Brain microvascular endothelial cell (primary cell): ENCODE measurements at places on chromosomes 12 and 14.

- DNase-seq: no peak
Measured at GRCh38 chr12:129868575-129868974, 35.2 kb downstream of the TMEM132D start.

GRCh38 chr12:30613119-30613830 lies 82.4 kb downstream of the IPO8 start:
- DNase-seq: peak; percentile 55

DNA sequence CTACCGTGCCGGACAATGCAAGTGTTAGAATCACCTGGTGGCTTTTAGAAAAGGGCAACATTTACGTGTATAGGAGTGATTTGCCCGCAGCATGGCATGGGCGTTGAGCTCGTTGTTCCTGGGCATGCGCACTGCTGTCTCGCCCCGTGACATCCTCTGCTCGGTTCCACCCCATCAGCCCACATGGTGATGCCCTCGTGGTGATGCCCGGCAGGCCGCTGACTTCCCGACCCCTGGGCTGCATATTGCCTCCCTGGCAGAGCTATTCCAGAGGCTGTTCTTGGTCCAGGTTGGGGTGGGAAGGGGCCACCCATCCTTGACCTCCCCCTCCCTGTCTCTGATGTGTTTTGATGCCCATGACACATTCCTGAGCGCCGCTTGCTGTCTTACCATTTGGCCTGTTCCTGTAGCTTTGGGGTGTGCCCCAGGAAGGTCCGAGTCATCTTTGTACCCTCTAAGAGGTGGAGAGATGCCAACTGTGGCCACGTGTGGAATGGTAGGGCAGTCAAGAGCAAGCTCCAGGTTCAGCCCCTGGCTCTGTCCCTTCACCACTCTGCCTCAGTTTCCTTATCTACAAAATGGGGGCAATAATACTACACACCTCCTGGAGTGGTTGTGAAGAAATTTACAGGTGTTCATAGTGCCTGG lies 4.8 kb downstream of the HIP1R start:
- DNase-seq: no peak

GRCh38 chr12:22672951-22673350 lies 48.0 kb downstream of the ETNK1 start:
- peak; percentile 38 for DNase-seq

- no peak for DNase-seq
Measured at GRCh38 chr12:23911574-23911973, 37.9 kb downstream of the SOX5 start.

DNA sequence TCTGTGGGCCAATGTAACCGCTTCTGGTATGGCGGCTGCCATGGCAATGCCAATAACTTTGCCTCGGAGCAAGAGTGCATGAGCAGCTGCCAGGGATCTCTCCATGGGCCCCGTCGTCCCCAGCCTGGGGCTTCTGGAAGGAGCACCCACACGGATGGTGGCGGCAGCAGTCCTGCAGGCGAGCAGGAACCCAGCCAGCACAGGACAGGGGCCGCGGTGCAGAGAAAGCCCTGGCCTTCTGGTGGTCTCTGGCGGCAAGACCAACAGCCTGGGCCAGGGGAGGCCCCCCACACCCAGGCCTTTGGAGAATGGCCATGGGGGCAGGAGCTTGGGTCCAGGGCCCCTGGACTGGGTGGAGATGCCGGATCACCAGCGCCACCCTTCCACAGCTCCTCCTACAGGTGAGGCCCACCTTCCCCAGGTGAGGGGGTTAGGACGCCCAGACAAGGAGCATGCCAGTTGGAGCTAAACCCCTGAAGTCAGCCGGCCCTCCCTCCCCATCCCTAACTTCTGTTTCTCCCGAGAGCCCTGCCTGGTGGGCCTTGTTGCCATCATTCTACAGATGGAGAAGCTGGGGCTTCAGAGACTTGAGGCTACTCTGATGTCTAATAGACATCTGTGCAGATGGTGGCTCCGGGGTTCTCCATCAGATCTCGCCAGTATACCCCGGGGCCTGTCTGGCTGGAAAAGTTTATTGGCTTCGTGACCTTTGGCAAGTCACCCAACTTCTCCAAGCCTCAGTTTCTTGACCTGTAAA lies 25.3 kb downstream of the PAPLN start:
- no peak for DNase-seq

DNA sequence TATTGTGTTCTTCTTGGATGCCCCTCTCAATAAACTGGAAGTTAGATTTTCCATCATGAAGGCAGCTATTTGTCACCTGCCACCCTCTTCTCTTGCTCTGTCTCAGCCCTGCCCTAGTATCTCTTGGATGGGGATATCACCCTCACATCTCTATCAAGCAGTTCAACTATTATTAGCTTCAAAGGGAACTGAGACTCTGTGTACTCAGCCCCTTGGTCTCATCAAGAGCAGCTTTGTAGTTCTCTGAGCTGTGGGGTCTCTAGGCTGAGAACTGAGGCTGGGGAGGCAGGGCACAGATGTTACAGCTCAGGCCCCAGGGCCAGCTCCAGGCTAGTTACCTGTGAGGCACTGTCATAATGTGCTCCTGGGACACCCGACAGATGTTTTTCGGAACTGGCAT lies 130.3 kb downstream of the DAD1 start:
- no peak for DNase-seq

- DNase-seq: no peak
Measured at GRCh38 chr12:48164451-48164850, 7.1 kb upstream of the ASB8 start.

GRCh38 chr14:43855556-43855955 lies 651.5 kb downstream of the FSCB start:
- no peak for DNase-seq

DNA sequence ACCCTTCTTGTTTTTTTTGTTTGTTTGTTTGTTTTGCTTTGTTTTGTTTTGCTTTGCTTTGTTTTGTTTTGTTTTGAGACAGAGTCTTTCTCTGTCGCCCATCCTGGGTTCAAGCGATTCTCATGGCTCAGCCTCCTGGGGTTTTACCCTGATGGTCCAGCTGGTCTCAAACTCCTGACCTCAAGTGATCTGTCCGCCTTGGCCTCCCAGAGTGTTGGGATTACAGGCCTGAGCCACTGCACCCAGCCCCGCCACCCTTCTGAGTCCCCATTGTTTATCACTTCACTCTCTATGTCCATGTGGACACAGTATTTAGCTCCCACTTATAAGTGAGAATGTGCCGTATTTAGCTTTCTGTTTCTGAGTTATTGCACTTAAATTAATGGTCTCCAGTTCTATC lies 36.9 kb upstream of the BICD1 start:
- DNase-seq: no peak

DNA sequence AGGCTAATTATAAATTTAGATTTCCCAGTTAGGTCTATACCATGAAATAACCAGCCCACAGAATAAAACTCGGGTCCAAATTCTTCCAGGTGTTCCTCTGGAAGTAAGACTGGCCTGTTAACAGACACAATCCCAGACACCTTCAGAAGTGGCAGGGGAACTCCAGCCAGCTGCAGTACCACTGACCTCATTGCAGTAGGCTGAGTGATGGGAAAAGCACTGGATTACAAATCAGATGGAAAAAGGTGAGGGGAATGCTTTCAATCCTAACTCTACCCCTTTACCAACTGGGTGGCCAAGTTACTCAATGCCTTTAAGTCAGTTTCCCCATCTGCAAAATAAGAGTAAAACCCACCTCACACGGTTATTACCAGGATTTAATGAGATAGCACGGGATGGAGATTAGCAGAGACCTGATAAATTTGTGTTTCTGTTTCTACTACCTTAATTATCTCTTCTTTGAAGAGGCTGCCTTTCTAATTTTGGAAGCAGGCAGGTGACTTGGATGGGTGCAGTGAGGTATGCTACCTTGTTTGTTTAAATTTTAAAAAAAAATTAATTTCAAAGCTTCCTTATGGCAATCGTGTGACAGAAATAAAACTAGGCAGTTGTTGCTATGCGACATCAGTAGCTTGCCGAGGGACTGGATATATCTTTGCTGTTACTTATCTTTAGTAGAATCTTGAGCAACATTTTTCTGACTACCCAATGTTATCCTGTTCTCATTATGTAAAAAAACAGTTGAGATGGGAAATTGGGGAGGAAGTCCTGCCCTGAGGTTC lies 167.3 kb upstream of the GRIN2B start:
- no peak for DNase-seq

DNA sequence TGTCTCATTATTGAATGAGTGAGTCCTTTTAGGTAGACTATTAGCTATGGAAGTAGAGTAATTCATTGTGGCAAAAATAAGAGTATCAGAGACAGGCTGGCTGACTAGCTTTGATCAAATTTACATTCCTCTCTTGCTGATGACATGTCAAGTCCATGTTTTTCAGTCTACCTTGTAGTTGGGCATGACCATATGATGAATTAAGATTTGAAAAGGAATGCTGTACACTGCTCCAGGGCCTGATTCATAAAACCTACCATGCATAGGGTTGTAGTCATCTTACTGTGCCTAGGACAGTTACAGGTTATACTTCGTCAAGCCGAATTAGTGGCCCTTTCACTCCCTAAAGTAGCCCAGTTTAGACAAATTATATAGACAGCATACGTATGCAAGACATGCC lies 545.7 kb upstream of the MIS18BP1 start:
- no peak for DNase-seq

DNA sequence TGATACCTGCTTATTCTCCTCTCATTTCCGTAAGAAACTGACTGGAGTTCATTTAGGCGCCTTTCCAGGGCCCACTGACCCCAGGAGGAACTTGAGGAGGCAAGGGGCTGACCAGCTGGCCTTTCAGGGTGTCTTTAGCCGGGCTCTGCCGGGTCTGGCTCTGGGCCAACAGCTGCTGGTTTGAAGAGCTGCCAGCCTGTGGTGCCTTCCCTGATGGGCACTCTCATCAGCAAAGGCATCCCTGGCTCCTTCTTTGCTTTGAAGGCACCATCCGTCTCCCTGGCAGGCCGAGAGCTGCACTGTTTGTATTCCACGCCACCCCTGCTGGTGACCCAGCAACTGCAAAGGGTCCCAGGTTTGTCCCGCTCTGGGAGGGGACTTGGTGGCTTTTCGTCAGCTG lies 42.0 kb downstream of the IQSEC3 start:
- DNase-seq: no peak

- no peak for DNase-seq
Measured at GRCh38 chr12:101885912-101886561, 8.7 kb downstream of the DRAM1 start.

DNA sequence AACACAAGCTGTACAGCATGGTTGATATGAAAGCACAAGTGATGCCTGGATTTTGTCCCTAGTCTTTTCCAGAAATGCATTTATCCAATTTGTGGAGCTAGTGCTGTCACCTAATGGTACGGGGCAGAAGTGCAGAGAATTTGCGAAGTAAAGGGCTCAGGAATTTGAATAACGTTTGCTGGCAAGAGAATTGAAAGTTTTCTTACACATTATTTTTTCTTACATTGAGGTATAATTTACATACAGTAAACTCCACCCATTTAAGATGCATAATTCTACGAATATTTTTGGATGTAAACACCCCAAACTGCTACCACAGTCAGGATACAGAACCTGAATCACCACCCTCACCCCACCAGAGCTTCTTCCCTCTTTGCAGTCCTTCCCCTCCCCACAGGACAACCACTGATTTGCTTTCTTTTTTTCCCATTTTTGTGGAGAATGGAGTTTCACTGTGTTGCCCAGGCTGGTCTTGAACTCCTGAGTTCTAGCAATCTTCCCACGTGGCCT lies 3.5 kb downstream of the AICDA start:
- peak; percentile 31 for DNase-seq

DNA sequence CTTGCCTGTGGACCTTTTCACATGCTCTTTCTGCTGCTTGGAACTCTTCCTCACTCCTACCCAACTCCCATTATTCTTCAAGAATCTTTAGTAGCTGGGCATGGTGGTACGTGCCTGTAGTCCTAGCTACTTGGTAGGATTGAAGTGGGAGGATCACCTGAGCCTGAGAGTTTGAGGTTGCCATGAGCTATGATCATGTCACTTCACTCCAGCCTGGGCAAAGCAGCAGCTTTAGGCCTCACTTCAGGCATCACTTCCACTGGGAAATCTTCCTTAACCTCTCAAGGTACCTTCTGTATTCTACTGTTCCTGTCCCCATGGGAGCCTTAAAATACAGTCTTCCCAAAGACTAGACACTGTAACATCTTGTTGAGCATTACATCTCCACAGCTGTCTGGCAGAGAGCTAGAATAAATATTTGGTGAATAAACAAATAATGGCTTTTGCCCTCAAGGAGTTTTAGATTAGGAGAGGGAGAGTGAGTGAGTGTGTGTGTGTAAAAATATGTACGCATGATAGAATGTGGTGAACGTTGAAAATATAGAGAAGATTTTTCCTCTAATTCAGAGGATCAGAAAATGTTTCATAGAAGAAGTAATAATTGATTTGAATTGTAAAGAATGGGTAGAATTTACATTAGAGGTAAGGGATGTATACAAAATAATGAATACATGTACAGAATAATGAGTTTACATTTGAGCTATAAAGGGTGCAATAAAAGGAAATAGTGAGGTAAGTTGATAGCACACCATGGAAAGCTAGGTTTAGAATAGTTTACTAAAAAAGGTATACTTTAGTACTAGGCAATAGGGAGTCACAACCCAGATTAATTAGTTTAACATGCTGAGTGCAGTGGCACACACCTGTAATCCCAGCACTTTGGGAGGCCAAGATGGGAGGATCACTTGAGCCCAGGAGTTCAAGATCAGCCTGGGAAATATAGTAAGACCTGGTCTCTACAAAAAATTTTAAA lies 29.2 kb upstream of the BMAL2 start:
- peak; percentile 32 for DNase-seq

- no peak for DNase-seq
Measured at GRCh38 chr12:9667403-9668160, 1.9 kb upstream of the CLEC2D start.
